ENCODE measurements at places on chromosomes 7 and 10. TPM values are rescaled to one million over a fixed set of nuclear protein-coding genes. Genes with fewer than 3 reads are reported as not detected.

The OR2A7 gene
- 1.5 TPM for total RNA-seq

The CAV2 gene
- total RNA-seq = 131 TPM

The SEMA4G gene
- total RNA-seq = 1.5 TPM

The PHKG1 gene
- 4.6 TPM for total RNA-seq

The CUL1 gene
- 43.8 TPM for total RNA-seq

The IKZF1 gene
- 13.5 TPM for total RNA-seq

The COL28A1 gene
- 1.6 TPM for total RNA-seq

The CPA2 gene
- total RNA-seq = 0.72 TPM

DNA sequence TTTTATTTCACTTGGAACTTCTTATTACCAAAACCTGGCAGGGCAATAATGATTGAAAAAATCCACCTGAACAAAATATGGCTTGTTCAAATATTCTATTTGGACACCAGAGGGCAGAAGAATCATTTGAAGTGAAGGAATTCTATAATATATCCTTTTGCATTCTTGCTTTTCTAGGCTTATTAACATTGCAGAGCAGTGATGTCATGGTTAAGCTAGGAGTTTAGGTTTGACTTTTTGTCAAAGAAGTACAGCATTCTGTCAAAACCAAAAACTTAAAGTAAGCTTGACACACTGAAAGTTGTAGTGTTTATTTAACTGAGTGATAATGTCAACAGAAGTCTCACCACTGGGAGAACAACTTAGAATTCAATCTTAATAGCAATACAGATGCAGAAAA is 156.0 kb downstream of the SEMA3D start:
- no peak for DNase-seq

- no peak for DNase-seq
These were observed 57.5 kb upstream of the MGAM2 start for GRCh38 chr7:142053988-142054387.

GRCh38 chr10:83212632-83213334 is 926.5 kb upstream of the GHITM start:
- no peak for DNase-seq

- no peak for DNase-seq
These were observed 352.4 kb downstream of the GALNT17 start for GRCh38 chr7:71484380-71484779.

GRCh38 chr10:72719941-72720592 is 28.1 kb downstream of the MCU start:
- no peak for DNase-seq

GRCh38 chr10:97771055-97771891 is 526 bp downstream of the SFRP5 start:
- no peak for DNase-seq

GRCh38 chr7:151351967-151352366 is 10.4 kb downstream of the NUB1 start:
- DNase-seq = no peak

DNA sequence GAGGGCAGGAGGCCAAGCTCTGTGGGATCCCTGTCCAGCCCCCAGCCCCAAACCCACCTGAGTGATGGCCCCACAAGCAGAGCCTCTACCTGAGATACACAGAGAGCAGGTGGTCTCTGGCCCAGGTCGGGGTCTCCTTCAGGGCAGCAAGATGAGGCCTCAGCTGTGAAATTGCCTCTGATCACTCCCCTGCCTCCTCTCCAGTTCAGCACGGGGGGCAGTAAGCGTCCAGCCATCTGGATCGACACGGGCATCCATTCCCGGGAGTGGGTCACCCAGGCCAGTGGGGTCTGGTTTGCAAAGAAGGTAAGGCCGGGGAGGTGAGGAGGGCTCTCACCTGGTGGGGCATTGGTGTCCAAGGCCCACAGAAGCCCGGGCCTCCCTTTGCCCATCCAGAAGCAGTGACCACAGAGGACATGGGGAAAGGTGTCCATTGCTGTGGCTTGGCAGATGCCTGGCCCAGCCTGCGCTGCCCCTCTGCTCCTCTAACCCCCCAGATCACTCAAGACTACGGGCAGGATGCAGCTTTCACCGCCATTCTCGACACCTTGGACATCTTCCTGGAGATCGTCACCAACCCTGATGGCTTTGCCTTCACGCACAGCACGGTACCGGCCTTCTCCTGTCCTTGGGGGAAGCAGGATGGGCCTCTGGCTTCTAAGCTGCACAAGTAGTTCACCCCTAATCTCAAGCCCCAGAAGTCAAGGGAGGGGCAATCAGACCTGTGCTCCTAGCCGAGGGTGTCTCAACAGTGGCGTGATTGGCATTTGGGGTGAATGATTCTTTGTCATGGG is 3.1 kb downstream of the CPA1 start:
- no peak for DNase-seq

- peak; percentile 56 for DNase-seq
These were observed 30.4 kb upstream of the RET start for GRCh38 chr10:43046288-43046991.

Data from aorta (tissue), 5 donors.